IMR-90 (cell line): ENCODE measurements at places on chromosomes 7 and 10. TPM values are rescaled to one million over a fixed set of nuclear protein-coding genes. Genes with fewer than 3 reads are reported as not detected.

DNA sequence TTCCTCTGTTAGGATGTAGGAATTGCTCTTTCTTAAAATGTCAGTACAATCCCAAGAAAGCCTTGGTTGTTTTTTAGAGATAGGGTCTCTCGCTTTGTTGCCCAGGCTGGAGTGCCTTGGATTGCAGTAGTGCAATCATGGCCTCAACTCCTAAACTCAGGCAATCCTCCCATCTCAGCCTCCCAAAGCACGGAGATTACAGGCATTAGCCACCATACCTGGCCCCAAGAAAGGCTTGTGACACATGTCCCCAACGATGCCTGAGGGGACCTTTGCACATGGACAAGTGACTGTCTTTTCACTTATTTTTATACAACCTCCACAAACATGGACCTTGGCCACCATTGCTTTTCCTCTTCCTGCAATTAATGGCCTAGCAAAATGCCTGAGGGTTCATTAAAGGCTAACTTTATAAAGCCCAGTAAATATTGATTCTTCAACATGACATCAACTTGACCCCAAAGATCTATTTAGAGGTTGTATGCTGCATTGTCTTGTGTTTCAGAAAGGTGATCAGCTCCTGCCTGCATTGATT is 10.0 kb upstream of the SPOCK2 start:
- 0 out of 2 replicates have a peak overlapping the region, but pooled peaks have one; percentile 2 for H3K27ac ChIP-seq
- no peak overlapping the region for H3K4me3 ChIP-seq
- no peak for DNase-seq
- H3K36me3 ChIP-seq, result peaks cover 6% of the 10 kb centered on the region; the same call in 1 of the 2 replicates
- no peaks in the 10 kb centered on the region for H3K27me3 ChIP-seq

The KLHL7 gene
- 29.2 and 44.4 TPM in 2 replicates for total RNA-seq

The TUBGCP2 gene
- 65.0 and 72.6 TPM in 2 replicates for total RNA-seq

The ZNF33B gene
- 4.5 and 5.0 TPM in 2 replicates for total RNA-seq

GRCh38 chr10:3478153-3478552 is 305.6 kb upstream of the PITRM1 start:
- no peak for DNase-seq
- no peaks in the 10 kb centered on the region for H3K27me3 ChIP-seq
- peaks cover 9% of the 10 kb centered on the region for H3K4me1 ChIP-seq
- no peak overlapping the region for H3K4me3 ChIP-seq
- H3K36me3 ChIP-seq, result no peaks in the 10 kb centered on the region

DNA sequence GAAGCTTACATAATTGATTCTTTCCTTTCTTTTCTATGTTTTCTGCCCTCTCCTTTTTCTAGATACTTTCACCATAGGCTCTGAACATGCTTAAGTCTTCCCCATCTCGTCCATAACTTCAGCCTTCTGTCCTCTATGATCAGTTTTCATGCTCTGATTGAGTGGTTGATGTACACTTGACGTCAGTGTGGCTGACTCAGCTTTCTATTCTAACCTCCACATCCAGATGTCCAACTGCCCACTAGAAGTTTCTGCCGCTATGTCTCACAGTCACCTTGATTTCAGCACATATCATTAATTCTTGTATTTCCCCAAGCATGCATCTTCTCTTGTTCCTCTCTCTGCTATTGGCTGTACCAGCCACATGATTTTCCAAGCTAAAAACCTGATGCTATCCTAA is 15.0 kb downstream of the CDK14 start:
- DNase-seq, result no peak
- H3K27me3 ChIP-seq, result no peaks in the 10 kb centered on the region
- no peaks in the 10 kb centered on the region for H3K36me3 ChIP-seq
- no peak overlapping the region for H3K4me3 ChIP-seq
- H3K27ac ChIP-seq, result no peak overlapping the region

The NPSR1 gene
- not detected in 2 replicates for total RNA-seq
